Endothelial cell (in vitro differentiated cells): ENCODE measurements at places on chromosomes 11 and 22.

- H3K4me3 ChIP-seq: peak overlapping the region; percentile 64
- H3K36me3 ChIP-seq: no peaks in the 10 kb centered on the region
- no peak overlapping the region for H3K27ac ChIP-seq
- H3K4me1 ChIP-seq: peaks cover 8% of the 10 kb centered on the region
Measured at GRCh38 chr11:47979378-47980087, 826 bp upstream of the PTPRJ start.

GRCh38 chr11:59183771-59184170, 11.8 kb downstream of the DTX4 start:
- H3K27ac ChIP-seq: no peak overlapping the region
- peaks cover 55% of the 10 kb centered on the region for H3K36me3 ChIP-seq
- DNase-seq: no peak

GRCh38 chr11:117838901-117839300, 14.4 kb upstream of the FXYD2 start:
- DNase-seq: no peak
- H3K4me3 ChIP-seq: no peak overlapping the region
- H3K27me3 ChIP-seq: peaks cover 1% of the 10 kb centered on the region
- no peaks in the 10 kb centered on the region for H3K36me3 ChIP-seq

DNA sequence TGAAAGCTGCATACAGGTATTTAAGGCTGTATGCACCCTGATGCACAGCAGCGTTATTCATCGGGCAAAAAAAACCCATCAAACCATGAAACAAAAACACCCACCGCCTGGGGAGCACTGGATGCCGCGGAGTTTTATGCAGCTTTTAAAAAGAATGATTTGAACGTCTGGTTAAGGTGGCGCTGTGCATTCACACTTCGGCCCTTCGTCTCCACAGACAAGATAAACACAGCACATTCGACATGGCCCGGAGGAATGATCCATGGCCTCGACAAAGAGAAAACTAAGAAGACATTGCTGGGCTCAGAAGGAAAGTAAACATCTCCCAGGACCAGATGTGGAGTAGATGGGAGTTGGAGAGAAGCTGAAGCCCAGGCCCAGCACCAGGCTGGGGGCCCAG, 40.8 kb upstream of the GAL start:
- peaks cover 12% of the 10 kb centered on the region for H3K36me3 ChIP-seq
- DNase-seq: no peak
- peaks cover 1% of the 10 kb centered on the region for H3K27me3 ChIP-seq
- no peaks in the 10 kb centered on the region for H3K4me1 ChIP-seq

- H3K36me3 ChIP-seq: peaks cover 21% of the 10 kb centered on the region
- no peak overlapping the region for H3K4me3 ChIP-seq
- peaks cover 4% of the 10 kb centered on the region for H3K27me3 ChIP-seq
- peaks cover 25% of the 10 kb centered on the region for H3K4me1 ChIP-seq
- no peak overlapping the region for H3K27ac ChIP-seq
- DNase-seq: no peak
Measured at GRCh38 chr22:46764779-46765485, 2.5 kb downstream of the TBC1D22A start.

- H3K4me1 ChIP-seq: no peaks in the 10 kb centered on the region
- H3K27ac ChIP-seq: no peak overlapping the region
- no peak overlapping the region for H3K4me3 ChIP-seq
- no peaks in the 10 kb centered on the region for H3K36me3 ChIP-seq
- no peak for DNase-seq
- peaks cover 13% of the 10 kb centered on the region for H3K27me3 ChIP-seq
Measured at GRCh38 chr11:74678041-74678440, 53.2 kb downstream of the CHRDL2 start.

DNA sequence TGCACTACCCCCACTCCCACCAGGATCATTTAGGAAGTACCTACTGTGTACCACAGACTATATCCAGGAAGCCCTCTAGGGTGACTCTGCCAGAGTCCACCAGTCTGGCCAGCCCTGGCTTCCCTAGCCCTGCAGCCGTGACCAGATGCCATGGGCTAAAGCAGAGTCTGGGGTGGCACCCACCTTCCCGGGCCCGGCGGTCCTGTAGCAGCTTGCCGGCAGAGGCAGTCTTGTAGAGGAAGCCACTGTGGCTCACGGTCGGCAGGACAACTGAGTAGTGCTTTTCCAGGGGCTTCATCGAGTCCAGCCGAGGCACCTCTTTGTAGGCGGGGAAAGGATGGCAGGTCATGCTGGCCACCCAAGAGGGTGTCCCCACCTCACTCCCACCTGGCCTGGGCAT, 27.2 kb upstream of the PDE2A start:
- peaks cover 18% of the 10 kb centered on the region for H3K27me3 ChIP-seq
- H3K4me1 ChIP-seq: peaks cover 3% of the 10 kb centered on the region
- no peak for DNase-seq
- H3K36me3 ChIP-seq: peaks cover 37% of the 10 kb centered on the region

DNA sequence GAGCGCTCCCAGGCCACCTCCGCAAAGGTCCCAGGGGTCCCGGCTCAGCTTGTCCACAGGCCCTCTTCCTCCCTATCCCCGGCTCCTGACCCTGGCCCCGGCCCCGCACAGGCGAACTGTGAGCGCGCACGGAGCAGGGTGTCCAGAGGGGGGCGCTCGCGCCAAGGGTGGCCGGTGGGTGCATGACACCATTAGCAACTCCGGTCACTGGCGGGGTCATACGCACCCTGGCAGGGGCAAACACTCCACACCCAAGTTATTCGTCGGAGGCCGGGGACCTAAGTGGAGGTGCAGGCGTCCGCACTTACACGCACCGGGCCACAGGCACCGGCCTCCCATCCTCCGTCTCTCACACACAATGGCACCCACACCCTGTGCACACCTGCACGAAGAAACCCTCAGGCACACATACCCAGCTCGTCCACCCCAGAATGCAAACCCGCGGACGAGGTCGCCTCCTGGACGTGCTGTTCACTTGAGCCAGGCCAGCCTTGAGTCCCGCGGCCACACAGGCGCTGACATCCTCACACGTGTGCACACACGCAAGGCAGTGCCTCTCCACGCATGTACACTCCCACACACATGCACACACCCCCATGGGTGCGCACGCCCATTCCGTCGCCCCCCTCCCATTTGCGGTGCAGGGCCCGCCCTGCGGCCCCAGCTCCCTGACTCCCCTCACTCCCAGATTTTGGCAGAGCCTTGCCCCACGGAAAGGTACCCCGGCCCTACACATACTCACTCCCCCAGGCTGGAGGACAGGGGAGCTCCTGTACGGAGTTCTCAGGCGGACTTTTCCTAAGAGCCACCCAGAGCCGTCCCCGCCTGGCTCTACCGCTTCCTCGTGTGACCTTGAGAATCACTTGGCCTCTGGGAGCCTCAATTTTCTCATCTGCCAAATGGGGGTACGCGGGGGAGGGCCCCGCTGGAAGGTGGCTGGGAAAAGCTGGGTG, at the start of gene RASGRP2:
Gene RASGRP2 (minus strand): TSS at position 552 of the 953 bp plus-strand sequence. CDS start 1,276 bp downstream, outside the sequence.
- peak within 1 kb of the TSS; percentile 93 for H3K4me3 ChIP-seq
- H3K27me3 ChIP-seq: peaks cover 14% of the 10 kb centered on the region
- peak within 1 kb of the TSS; percentile 68 for H3K27ac ChIP-seq
- H3K36me3 ChIP-seq: peaks cover 13% of the 10 kb centered on the region
- peak; percentile 90 for DNase-seq

DNA sequence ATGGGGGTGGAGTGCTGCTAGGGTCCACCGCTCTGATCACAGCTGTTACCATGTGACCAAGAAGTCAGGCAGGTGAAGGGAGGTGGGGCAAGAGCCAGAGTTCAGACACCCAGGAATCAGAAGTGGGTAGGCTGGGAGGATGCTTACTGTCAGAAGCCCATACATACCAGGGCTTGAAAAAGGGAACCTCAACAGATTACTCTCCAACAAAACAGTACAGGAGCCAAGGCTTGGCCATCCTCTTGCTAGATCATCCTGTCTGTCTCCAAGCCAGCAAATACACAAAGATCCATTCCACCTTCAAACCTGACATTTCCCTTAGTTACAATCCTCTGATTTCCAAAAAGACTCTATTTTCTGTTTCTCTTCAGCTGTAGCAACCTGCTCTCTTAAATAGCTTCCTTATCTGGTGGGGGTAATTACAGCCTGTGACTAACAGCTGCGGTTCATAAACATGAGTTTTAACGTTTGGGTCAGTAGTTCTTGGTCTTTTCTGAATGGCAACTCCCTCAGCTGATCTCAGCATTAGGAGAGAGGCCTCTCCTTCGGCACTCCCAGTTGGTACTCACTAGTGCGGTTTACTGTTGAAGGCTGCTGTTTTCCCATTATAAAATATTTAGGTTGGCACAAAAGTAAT, 31.1 kb upstream of the WT1 start:
- no peak overlapping the region for H3K4me3 ChIP-seq
- H3K27me3 ChIP-seq: peaks cover 2% of the 10 kb centered on the region
- H3K4me1 ChIP-seq: no peaks in the 10 kb centered on the region
- no peaks in the 10 kb centered on the region for H3K36me3 ChIP-seq

DNA sequence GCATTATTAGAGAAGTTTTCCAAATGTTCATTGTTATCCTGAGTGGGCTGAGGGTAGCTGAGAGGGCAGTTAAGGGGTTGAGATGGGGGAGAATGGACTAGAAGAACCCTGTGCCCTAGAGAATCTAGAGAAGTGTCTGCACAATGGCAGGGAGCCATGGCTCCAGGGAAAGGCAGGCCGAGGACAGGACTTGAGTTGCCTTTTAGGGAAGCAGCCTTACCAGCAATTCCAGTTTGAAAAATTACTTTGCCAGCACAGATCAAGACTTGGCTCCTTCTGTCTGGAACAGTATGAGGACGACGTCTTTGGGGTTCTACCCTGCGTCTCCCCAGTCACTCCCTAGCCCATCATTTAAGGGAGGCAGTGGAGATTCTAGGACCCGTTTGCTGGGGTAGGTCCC, 25.7 kb upstream of the MICAL3 start:
- no peak overlapping the region for H3K4me3 ChIP-seq
- H3K4me1 ChIP-seq: no peaks in the 10 kb centered on the region
- no peak overlapping the region for H3K27ac ChIP-seq
- DNase-seq: no peak
- peaks cover 4% of the 10 kb centered on the region for H3K27me3 ChIP-seq

- DNase-seq: no peak
- no peak overlapping the region for H3K27ac ChIP-seq
- H3K4me1 ChIP-seq: peaks cover 11% of the 10 kb centered on the region
- H3K4me3 ChIP-seq: no peak overlapping the region
- peaks cover 3% of the 10 kb centered on the region for H3K27me3 ChIP-seq
Measured at GRCh38 chr11:119382101-119382500, 611 bp upstream of the USP2 start.

- no peak overlapping the region for H3K27ac ChIP-seq
- H3K4me1 ChIP-seq: no peaks in the 10 kb centered on the region
- no peak overlapping the region for H3K4me3 ChIP-seq
Measured at GRCh38 chr22:48720662-48721394, 1106.8 kb downstream of the BRD1 start.

DNA sequence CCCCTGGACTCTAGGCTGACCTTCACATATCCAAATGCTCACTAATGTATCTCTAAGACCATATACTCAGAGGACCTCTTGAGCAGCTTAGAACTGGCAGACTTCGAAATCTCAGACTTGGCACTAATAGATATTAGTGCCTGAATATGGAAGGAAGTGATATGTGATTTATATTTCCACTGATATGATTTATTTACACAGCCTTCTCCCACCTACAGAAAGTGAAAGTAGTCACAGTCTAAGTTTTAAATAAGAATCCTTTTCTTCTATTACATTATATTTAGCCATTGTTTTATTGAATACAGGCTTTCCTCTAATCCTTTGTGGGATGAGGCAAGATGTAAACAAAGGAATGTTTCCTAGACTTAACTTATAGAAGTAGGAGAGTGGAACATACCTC, 6.7 kb upstream of the NAV2 start:
- H3K36me3 ChIP-seq: no peaks in the 10 kb centered on the region
- no peaks in the 10 kb centered on the region for H3K27me3 ChIP-seq
- no peak overlapping the region for H3K4me3 ChIP-seq
- H3K4me1 ChIP-seq: peaks cover 3% of the 10 kb centered on the region
- H3K27ac ChIP-seq: no peak overlapping the region

DNA sequence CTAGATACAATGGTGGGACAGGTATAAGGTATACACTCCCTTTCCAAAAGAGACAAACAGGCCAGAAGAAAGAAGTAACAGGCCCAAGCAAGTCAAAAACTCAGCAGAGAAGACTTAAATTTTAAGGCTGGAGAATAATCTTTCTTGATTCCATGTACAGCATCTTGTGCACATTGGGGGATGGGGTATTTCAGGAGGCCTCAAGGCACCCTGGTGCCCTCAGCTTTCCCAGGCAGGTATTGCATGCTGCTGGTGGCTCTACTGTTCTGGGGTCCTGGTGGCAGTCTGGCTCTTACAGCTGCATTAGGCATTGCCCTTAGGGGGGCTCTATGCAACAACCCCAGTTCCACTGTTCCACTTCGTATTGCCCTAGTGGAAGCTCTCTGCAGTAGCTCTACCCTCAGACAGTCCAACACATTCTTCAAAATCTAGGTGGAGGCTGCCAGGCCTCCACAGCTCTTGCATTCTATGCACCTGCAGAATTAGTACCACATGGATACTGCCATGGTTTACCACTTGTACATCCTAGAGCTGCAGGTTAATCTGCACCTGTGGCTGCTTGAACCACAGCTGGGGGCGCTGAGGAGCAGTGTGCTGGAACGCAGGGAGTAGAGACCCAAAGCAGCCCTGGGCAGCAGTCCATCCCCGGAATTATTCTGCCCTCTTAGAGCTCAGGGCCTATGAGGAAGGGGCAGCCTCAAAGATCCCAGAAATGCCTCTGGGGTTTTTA, 4.2 kb upstream of the CTSC start:
- H3K4me1 ChIP-seq: peaks cover 15% of the 10 kb centered on the region
- no peak overlapping the region for H3K4me3 ChIP-seq
- no peak overlapping the region for H3K27ac ChIP-seq
- peaks cover 5% of the 10 kb centered on the region for H3K36me3 ChIP-seq

- peaks cover 5% of the 10 kb centered on the region for H3K4me1 ChIP-seq
- H3K27me3 ChIP-seq: peaks cover 4% of the 10 kb centered on the region
- no peak overlapping the region for H3K27ac ChIP-seq
- peak overlapping the region; percentile 89 for H3K4me3 ChIP-seq
- no peaks in the 10 kb centered on the region for H3K36me3 ChIP-seq
Measured at GRCh38 chr11:746289-747157, 741 bp upstream of the TALDO1 start.

GRCh38 chr11:62149986-62150886, 26.4 kb downstream of the INCENP start:
- H3K27ac ChIP-seq: no peak overlapping the region
- no peak for DNase-seq
- H3K36me3 ChIP-seq: peaks cover 38% of the 10 kb centered on the region
- peaks cover 6% of the 10 kb centered on the region for H3K4me1 ChIP-seq
- H3K4me3 ChIP-seq: peak overlapping the region; percentile 34

GRCh38 chr11:114233755-114234154, 62.4 kb upstream of the NNMT start:
- H3K36me3 ChIP-seq: no peaks in the 10 kb centered on the region
- no peak for DNase-seq
- no peak overlapping the region for H3K27ac ChIP-seq
- H3K27me3 ChIP-seq: no peaks in the 10 kb centered on the region
- H3K4me3 ChIP-seq: no peak overlapping the region
- H3K4me1 ChIP-seq: no peaks in the 10 kb centered on the region

GRCh38 chr11:35144136-35144741, 5.3 kb downstream of the CD44 start:
- DNase-seq: no peak
- H3K27me3 ChIP-seq: no peaks in the 10 kb centered on the region
- no peak overlapping the region for H3K27ac ChIP-seq
- no peak overlapping the region for H3K4me3 ChIP-seq
